Left cardiac atrium (tissue), 4 donors: ENCODE measurements at places on chromosomes 2 and 18. TPM values are rescaled to one million over a fixed set of nuclear protein-coding genes. Genes with fewer than 3 reads are reported as not detected.

The EVA1A gene
- 0.84 TPM for total RNA-seq

DNA sequence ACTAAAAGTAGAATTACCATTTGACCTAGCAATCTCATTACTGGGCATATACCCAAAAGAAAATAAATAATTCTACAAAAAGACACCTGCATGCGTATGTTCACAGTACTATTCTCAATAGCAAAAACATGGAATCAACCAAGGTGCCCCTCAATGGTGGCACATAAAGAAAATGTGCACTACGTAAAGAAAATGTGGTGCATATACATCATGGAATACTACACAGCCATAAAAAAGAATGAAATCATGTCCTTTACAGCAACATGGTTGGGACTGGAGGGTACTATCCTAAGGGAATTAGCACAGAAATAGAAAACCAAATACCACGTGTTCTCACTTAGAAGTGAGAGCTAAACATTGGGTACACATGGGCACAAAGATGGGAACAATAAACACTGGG lies 250.7 kb upstream of the TNP1 start:
- no peak for DNase-seq

DNA sequence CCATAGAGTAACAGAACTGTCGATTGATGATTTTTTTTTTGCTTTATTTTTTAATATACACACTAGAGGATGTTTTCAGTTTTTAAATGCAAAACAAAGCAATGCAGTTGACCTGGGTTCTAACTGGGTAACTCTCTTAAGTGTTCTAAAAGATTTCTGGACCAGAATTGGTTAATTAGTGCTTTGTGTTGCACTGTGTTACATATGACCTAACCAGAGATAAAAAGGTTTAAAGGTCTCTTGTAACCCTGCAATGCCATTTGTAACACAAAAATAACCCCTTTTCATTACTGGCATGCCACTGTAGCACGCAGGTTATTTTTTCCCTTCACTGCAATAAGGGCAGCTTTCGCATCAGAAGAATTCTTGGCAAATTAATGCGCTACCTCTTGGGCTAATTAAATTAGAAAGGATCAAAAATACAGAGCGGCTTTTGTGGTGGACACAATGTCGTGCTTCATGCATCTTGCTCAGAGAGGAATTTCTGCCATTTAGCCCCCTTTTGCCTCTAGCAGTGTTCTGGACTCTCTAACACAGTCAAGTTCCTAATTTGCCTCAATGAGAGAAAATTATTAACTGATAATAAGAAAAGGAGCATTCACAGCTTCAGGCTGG lies 250.8 kb upstream of the ZEB2 start:
- no peak for DNase-seq

DNA sequence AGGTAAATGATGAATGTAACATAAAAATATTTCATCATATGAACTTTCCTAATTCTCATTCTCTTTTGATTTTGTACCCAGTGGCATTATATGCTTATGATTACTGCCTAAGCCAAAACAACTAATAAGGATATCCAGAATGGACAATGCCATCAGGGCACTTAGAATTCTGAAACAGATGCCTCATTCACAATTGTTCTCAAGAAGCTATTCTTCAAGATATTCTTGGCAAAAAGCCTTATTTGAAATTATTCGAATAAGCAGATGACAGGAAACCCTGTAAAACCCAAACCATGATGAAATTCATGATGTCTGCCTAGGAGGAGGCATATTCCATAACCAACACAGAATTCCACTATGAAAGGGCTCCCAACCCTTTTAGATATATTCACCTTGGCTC lies 353.2 kb upstream of the TRIB2 start:
- DNase-seq = no peak

GRCh38 chr2:15432642-15433256 lies 128.4 kb downstream of the NBAS start:
- DNase-seq = no peak

The SCTR gene
- total RNA-seq = not detected

DNA sequence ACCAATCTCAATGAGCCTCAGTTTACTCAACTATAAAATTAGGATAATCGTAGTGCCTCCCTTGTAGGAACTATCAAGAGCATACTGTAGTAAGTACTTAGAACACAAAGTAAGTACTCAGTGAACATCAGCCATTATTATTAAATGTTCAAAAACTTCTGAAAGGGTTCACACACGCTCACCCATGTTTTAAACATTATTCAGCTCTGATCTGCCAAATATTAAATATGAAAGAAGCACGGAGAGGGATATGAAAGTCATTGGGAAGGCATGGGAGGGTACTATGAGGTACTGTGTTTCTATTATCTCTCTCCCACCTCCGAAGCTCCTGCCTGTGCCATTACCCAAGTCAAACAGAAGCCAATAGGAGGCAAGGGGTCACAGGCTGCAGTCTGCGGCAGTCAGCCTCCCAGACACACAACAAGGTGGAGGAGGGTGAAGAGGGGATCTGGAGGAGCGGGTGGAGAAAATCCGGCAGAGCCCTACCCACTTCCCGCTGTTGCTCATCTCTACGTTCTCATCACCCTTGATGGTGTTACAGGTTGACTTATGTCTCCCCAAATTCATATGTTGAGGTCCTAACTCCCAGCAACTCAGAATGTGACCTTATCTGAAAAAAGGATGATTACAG lies 2.0 kb upstream of the TBC1D8 start:
- no peak for DNase-seq

DNA sequence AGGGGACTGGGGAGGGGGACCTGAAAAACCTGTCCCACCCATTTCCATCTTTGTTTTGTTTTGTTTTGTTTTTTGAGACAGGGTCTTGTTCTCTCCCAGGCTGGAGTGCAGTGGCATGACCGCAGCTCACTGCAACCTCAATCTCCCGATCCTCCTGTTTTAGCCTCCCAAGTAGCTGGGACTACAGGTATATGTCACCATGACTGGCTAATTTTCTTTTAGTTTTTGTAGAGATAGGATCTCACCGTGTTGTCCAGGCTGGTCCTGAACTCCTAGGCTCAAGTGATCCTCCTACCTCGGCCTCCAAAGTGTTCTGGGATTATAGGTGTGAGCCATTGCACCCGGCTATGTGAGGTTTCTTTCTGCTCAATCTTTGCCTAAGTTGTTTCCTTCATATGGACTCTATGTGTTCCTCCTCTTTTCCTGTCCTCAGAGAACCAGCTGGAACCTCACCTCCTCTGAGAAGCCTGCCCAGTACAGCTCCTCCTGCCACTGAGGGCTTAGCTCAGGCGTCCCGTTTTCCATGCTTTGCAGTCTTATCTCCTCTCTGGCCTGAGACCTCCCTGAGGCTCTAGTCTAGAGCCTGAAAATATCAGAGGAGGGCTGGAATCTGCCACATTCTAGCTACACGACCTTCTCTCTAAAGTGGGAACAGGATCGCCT lies 74.8 kb downstream of the HS1BP3 start:
- peak; percentile 3 for DNase-seq

The GPR75 gene
- total RNA-seq = 1.6 TPM

DNA sequence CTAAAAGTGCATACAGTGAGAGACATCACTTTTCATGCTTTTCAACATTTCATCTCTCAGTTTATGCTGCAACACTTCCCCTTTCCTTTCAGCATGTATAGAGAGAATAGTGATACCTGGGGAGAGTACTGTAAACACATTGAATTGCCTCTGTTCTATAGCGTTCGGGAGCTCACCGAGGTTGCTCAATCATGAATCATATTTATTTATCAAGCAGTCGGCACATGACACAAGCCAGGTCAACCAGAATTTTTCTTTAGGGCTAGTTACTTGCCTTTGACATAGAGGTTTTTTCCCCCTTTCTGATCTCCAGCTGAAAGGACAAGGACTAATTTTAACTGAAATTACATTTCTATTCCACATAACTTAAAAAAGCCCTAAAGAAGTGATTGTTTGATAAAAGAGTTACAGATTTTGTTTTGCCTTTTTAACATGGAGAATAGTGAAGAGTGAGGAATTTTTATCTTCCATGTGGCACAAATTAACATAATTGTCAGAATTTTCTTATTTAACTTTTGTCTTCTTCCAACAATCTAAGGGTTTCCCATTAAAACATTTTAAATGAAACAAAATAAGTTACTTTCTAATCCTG lies 690.9 kb upstream of the TMEFF2 start:
- DNase-seq = no peak

- no peak for DNase-seq
These were observed 498.0 kb downstream of the CCDC85A start for GRCh38 chr2:56681659-56682396.

The CYBRD1 gene
- 110 TPM for total RNA-seq
